NCI-H1105 (cell line): ENCODE measurements at places on chromosomes 3 and 15.

DNA sequence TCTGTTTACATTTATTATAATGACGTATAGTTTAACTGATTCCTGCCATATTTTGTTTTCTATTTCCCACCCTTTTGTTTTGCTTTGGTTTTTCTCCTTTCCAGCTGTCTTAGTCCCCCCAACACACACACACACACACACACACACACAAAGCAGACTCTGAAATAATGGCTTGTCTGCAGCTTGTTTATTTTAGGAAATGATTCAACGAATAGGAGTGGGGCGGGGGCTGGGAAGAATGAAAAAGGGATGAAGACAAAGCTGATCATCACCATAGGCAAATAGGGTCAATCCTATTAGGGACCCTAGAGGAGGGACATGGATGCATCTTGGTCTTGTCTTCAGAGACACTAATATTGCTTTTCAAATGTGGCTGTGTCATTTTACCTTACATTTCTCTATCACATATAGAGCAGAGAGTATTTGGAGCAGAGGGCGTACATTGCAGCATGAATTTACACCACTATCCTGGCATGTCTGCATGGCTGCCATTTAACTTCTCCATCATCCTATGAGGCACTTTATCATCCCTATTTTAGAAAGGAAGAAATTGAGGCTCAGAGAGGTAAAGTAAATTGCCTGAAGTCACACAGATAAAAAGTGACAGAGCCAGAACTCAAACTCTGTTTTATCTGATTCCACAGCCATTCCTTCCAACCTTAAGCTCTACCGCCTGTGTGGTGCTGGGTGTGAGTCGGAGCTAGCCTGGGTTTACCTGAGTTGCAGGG lies 147.2 kb upstream of the TPM1 start:
- DNase-seq = no peak

- no peak for DNase-seq
These were observed 1.9 kb downstream of the TBC1D2B start for GRCh38 chr15:78075490-78076230.

GRCh38 chr3:33438881-33439545 lies 1.2 kb downstream of the UBP1 start:
- DNase-seq = no peak

- no peak for DNase-seq
These were observed 117.7 kb upstream of the SPATA16 start for GRCh38 chr3:173258697-173259096.

GRCh38 chr3:48856469-48856868 lies 8.8 kb upstream of the PRKAR2A start:
- no peak for DNase-seq

- no peak for DNase-seq
These were observed 16.2 kb upstream of the VILL start for GRCh38 chr3:37974121-37975083.

DNA sequence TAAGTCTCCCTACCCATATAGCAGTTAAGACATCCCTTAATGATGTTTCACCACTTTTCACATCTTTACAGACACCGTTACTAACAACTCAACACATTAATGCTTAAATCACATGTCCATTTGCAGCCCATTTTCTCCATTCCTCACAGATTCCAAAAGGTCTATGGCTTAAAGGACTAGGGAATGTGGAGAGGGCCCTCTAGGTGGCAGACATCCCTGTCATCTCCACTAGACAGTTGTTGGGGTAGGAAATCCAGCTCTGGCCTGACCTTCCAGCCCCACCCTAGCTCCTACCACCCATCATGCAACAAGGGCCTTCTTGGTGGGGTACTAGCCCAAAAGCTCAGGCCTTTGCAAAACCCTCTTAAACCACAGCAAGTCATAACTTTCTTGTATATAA lies 25.2 kb downstream of the CPEB1 start:
- DNase-seq = no peak

GRCh38 chr15:40358471-40359353 lies 693 bp downstream of the DISP2 start:
- no peak for DNase-seq

DNA sequence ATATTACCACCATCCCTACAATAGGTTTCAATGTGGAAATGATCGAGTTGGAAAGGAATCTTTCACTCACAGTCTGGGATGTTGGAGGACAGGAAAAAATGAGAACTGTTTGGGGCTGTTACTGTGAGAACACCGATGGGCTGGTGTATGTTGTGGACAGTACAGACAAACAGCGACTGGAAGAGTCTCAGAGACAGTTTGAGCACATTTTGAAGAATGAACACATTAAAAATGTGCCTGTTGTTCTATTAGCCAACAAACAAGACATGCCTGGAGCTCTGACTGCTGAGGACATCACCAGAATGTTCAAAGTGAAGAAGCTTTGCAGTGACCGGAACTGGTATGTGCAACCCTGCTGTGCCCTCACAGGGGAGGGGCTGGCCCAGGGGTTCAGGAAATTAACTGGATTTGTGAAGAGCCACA lies 510 bp downstream of the ARL14 start:
- DNase-seq = no peak

- DNase-seq = no peak
These were observed 32.0 kb downstream of the FAIM start for GRCh38 chr3:138640537-138640936.

DNA sequence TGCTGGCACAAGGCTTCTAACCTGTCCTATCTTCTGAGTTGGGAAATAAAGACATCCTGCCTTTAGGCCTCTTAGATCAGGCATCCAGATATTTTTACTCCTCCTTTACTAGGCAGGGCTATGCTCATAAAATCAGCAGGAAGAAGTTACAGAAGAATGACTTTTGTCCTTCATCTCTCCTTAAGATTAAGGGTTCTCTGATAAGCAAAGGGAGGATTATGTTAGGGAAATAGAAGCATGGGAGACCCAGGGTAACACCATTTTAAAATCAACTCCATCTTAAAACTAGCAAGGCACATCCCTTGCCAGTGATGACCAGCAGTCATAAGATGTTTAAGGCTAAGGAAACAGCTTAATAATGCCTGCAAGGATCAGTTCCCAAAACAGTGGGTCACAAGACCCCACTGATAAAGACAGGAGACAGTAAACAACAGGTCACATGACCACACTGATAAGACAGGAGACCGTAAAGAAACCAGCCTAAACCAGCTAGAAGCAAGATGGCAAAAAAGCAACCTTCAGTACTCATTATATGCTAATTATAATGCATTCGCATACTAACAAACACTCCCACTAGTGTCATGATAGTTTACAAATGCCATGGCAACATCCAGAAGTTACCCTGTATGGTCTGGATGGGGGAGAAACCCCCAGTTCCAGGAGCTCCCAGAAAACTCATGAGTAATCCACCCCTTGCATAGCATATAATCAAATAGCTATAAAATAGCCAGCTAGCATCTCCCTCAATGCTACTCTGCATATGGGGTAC lies 14.5 kb upstream of the EHHADH start:
- DNase-seq = no peak
